Cortex of kidney (tissue), 1 donor: ENCODE measurements at places on chromosomes 7 and 10.

- DNase-seq, result no peak
Measured at GRCh38 chr7:117993377-117994003, 120.2 kb upstream of the CTTNBP2 start.

DNA sequence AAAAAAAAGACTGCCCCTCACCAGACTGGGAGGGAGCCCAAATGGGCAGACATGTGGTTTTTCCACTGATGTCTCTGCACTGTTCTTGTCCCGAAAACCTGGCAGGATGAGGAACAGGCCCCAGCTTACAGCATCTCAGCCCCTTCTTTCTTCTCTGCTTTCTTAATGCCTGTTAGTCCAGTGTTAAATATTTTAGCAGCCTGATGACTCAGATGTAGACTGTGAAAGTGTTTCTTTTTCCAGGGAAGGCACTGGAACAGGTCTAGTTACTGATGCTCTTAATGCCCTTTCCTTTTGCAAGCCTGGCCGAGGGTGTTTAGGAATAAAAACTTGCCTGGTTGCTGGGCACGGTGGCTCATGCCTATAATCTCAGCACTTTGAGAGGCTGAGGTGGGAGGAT is 107.7 kb downstream of the TACC2 start:
- DNase-seq, result no peak

DNA sequence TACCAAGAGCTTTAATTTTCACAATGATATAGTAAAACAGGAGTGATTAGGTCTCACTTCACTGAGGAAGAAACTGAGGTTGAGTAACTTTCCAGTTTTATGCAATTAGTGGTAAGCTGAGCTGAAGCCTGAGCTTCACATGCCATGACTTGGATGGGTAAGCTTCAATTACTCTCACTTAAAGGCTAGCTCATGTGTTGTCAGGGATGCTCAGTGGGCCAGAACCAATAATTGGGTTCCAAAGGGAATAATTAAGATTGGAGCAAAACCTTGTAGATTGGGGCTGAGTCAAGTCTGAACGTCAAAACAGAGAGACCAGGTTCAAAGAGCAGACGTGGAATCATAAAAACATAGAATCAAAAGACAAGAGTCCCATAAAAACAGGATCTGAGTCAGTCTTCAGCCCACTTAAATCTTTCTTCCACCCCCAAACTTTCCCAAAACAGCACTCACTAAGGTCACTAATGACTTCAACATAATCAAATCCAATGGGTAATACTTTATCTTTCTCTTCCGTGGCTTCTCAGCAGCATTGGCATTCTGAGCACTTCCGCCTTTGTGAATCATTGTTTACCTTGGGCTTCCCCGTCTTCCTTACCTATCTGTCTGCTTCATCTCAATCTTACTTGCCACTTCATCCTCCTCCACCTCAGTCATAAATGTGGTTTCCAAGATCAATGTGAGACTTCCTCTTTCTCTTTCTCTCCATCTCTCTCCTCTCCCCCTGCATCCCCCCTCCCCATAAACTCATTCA is 23.0 kb upstream of the EGFR start:
- no peak for DNase-seq

DNA sequence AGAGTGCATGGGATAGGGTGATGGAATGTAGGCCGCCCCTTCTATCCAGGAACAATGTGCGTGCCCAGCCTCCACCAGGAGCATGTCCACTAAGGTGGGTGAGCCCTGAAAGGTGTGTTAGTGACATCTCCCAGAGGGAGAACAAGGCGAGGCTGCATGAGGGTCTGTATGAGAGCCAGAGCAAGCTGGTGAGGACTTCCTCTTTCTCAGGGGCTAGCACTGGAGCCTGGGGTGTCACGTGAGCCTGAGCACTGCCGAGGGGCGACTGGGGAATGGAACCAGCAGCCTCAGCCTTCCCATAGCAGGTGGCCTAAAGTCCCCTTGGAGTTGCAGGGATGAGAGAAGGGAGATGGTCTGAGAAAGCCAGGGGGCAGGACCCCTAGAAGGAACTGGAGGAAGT is 156.3 kb upstream of the COBL start:
- DNase-seq, result no peak

- no peak for DNase-seq
Measured at GRCh38 chr7:105493923-105494315, 28.2 kb downstream of the PUS7 start.
